Femur (tissue), 1 donor: ENCODE measurements at places on chromosomes 12 and 14.

- DNase-seq, result no peak
These were observed 734.8 kb downstream of the MED13L start for GRCh38 chr12:115542656-115543055.

GRCh38 chr12:14886271-14886670, 617 bp upstream of the MGP start:
- DNase-seq, result no peak

DNA sequence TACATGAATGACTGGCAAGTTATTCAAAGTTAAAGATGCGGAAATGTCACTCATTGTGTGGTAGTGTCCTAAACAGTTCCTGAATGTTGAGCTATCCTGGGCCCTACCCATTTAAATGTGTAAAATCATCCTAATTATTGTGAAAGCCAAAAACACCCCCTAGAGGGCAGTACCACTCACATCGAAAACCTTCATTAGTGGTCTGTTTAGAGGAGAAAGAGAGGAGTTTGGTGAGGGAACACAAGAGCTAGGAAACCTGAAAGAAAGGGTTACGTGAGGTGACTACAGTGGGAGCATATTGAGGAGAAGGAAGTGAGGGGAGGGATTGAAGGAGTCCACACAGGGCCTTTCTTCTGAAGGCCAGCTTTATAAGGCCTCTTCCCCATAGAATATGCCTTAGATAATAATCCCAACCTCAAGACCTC, 2.5 kb upstream of the TEP1 start:
- no peak for DNase-seq

DNA sequence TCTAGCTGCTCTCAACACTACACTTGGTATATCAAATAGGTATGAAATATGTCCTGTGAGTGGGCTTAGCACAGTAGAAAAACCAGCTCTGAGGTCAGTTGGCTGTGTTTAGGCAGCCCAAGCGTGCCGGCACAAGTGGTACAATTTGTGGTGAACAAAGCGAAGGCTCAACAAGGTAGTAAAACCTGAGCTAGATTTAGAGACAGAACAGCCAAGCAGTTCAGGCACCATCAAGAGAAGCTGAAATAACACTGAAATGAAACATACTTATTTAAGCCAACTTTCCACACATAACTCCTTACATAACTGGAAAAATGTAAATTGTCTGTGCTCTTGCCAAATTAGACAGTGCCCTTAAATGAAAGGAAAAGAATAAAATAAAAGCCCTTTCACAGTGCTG, 596.8 kb upstream of the FBXO33 start:
- no peak for DNase-seq

- no peak for DNase-seq
These were observed 106.8 kb downstream of the TMEM260 start for GRCh38 chr14:56686416-56686815.

DNA sequence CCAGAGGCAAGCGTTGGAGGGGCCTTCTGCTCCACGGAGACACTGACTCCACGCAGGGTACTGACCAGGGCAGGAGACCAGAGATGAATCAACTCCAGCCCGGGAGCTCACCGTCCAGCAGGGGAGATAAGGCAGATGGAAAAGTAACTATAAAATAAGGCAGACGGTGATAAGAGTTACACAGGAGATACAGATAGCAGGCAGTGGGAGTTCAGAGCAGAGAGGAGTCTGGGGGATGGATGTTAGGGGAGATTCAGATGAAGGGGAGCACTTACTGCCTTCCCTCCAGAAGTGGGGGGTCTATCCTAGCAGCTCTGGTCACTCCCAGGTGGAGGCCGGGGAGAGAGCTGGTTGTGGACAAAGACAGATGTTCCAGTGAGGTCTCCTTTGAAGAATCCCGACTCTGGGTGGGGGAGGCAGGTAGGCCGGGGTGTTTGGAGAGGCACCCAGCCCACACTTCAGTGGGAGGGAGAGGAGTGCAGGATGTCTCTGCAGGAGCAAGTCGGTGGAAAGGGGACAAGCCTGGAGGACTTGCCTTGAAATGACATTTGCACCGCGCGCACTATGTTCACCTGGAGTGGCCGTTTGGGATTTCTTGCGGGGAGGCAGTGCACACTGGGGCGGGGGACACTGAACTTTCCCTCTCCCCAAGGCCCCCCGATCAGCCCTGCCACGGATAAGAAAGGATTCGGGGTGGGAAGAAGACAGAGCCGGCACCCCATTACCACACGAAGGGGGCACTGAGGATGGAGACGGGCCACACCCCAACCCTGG, 1.2 kb downstream of the PITPNM2 start:
- peak; percentile 20 for DNase-seq

GRCh38 chr12:93186131-93186530, 191.6 kb upstream of the NUDT4 start:
- DNase-seq, result no peak

DNA sequence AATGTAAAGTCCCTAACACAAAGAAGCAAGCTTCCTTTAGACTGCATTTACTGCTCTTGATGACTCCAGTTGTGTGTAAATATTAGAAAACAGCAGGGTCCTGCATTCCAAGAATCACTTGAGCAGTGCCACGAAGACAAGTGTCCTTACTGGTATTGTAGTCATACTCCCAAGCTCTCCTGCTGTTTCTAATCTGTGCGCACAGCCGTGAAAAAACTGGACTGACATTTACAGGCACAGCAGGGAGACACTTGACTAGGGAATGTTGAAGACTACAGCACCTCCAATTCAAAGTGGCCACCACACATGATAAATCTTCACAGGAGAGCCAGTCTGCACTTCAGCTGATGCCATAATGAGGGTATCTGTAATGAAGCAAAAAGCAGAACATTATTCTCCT, 91.4 kb downstream of the VRK1 start:
- DNase-seq, result no peak

DNA sequence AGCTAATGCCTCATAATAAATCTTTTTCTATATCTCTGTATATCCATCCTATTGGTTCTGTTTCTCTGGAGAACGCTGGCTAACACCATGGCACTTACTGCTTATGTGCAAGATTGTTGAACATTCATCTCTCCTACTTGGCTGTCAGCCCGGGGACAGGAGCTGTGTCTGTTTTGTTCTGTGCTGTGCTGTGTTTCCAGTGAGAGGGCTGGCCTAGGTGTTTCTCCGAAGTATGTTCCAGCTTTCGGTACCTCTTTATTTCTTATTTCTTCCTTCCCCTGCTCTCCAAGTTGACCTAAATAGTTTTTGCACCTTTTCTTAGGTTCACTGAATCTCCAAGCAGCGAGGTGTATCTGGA, 18.8 kb upstream of the NR4A1 start:
- peak; percentile 82 for DNase-seq

GRCh38 chr14:90569606-90570387, 173.0 kb downstream of the CALM1 start:
- DNase-seq, result no peak

DNA sequence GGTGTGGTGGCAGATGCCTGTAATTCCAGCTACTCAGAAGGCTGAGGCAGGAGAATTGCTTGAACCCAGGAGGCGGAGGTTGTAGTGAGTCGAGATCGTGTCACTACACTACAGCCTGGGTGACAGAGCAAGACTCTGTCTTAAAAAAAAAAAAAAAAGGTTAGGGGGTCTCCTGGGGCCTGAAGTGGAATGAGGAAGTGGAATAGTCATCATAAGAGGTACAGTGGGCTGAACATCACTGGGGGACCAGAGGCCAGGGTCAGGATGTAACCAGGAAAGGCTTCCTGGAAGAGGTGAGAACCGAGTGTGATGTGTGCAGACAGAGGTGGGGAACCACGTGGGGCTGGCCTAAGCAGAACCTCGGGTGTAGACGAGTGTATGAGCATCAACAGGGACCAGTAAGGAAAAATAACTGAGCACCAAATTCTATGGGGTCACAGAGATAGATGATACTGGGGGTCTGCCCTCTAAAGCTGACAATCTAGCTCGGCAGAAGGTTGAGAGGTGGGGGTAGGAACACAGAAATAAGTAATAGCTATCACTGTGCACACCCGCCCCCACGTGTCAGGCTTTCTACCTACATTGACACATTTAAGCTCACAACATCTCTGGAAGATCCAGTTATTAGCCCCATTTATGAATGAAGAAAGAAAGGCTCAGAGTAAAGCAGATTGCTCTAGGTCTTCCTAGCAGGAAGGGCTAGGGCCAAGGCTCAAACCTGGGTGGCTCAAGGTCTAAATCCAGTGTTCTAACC, 5.0 kb upstream of the COX6A1 start:
- DNase-seq, result no peak

DNA sequence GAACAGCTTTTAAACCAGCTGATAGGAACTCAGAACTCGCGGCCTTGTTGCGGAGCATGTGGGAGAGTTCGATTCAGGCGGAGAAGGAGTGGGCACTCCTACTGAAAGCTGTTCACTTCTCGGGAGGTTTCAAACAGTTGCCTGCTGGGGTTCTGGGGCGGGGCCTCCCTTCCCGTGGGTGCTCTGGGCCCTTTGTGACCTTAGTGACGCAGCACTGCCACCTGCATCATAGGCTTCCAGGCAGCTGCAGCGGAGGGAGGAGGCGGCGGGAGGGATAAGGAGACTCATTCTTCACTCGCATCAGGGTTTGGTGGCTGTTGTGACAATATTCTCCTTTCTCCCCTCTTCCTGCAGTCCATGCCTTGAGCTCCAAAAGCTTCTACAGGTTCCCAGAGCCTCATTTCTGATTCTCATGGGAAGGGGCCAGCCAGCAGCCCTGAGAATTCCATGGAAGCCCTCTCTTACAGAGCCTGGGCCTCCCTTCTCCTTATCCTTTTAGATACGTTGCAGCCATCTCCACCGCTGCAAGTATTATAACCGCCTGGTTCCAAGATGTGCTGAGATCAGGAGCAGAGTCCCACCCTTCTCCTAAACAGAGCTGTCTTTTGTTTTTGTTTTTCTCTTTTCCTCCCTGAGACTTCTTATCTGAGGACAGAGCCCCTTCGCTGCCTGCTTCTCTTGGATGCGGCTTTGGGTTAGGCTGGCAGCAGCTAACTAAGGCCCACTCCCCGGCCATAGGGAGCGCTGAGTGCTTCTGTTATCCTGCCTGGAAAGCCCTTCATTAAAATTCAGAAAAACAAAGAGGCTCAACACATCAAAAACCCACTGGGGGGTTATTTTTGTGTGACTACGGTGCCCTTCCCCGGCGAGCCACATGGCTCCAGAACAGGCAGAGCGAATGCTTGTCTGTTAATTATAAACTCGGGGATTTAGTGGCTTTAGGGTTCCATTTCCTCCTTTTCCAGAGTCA, 67.6 kb upstream of the GPATCH2L start:
- DNase-seq, result no peak

DNA sequence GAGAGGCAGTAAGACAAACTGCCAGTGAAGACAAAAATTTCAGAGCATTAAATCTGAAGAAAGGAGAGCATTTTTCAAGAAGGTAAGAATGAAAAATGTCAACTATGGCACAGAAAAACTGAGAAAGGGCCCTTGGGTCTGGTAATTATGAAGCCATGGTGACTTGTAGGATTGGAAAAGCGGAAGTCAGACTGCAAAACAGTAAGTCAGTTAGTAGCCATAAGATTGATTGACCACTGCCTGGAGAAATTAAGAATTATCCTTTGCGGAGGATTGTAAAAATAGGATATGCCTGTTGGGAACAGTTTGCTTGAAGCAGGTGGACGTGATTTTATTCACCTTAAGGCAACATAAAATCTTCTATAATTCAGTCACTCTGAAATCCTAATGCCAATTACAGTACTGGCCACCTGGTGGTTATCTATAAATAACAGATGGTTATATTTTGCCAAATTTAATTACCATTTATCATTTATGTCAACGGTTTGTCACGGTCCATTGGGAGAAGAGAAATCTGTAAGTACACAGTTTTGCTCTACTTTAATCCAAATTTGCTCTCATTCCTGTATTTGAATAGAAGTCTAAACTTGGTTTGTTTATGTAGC, 127.1 kb upstream of the CNTN1 start:
- no peak for DNase-seq

DNA sequence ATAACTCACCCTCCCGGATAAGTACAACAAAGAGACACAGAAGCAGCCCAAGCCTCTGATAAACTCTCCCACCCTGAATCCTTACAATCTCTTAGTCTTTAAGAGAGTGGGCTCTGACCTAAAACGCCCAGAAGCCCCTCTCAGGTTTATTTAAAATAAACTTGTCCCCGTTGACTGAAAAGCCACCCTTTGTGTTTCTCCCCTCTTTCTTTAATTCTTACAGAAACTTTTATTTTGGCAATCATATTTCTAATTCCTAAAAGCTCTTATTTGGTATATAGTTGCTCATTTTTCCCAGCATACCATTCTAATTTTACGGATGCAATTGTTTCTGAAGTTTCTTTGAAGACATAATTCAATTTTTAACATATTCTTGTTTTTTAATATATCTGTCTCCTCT, 222.1 kb upstream of the PLXNC1 start:
- DNase-seq, result no peak

DNA sequence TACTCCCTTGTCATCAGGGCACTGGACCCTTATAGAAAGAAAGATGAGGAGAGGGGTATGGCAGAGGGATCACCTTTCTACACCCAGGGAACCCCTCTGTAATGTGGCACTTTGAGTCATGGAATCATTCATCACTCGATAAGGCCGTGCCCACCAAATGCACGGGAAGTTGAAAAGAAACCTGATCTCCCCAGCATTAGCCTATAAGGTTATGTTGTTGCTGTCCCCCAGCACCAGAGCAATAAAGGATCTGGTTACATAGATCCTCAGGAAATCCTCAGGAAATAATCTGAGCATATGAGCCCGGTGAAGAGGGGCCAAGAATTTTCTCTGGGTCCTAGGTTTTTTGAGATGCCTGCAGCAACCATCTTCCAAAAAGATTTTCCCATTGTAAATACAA, 148.8 kb upstream of the CRY1 start:
- DNase-seq, result no peak

- DNase-seq, result peak; percentile 74
These were observed 10.0 kb downstream of the WNT1 start for GRCh38 chr12:48988030-48988649.

- DNase-seq, result no peak
These were observed 10.9 kb downstream of the DCP1B start for GRCh38 chr12:1993341-1993740.

DNA sequence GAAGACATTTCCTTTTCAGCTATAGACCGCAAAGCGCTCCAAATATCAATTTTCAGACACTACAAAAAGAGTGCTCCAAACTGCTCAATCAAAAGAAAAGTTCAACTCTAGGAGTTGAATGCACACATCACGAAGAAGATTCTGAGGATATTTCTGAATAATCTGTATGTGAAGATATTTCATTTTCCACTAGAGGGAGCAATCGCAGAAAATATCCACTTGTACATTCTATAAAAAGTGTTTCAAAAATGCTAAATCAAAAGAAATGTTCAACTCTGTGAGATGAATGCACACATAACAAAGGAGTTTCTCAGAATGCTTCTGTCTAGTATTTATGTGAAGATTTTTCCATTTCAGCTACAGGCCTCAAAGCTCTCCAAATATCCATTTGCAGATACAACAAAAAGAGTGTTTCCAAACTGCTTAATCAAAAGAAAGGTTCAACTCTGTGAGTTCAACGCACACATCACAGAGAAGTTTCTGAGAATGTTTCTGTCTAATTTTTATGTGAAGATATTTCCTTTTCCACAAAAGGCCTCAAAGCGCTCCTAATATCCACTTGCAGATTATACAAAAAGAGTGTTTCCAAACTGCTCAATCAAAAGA, 643.8 kb upstream of the ALG10B start:
- no peak for DNase-seq

DNA sequence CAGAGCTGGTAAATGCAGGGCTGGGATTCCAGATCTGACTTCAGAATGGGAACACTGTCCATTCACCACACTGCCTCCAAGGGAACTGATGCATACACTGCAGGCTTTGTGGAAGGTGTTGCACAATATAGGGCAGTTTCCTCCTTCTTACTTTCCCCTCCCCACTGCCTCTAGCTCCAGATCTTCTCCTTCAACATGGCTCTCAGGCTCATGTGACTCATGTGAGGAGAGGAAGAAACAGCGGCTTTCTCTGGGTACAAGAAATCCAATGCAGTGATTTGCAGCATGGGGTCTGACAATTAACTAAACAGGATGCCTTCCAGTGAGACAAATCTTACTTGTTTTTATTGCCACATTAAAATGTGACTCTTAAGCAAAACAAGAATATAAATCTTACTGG, 447.6 kb upstream of the CCDC196 start:
- DNase-seq, result peak; percentile 32
